ENCODE measurements at places on chromosomes 1 and 21. TPM values are rescaled to one million over a fixed set of nuclear protein-coding genes. Genes with fewer than 3 reads are reported as not detected.

DNA sequence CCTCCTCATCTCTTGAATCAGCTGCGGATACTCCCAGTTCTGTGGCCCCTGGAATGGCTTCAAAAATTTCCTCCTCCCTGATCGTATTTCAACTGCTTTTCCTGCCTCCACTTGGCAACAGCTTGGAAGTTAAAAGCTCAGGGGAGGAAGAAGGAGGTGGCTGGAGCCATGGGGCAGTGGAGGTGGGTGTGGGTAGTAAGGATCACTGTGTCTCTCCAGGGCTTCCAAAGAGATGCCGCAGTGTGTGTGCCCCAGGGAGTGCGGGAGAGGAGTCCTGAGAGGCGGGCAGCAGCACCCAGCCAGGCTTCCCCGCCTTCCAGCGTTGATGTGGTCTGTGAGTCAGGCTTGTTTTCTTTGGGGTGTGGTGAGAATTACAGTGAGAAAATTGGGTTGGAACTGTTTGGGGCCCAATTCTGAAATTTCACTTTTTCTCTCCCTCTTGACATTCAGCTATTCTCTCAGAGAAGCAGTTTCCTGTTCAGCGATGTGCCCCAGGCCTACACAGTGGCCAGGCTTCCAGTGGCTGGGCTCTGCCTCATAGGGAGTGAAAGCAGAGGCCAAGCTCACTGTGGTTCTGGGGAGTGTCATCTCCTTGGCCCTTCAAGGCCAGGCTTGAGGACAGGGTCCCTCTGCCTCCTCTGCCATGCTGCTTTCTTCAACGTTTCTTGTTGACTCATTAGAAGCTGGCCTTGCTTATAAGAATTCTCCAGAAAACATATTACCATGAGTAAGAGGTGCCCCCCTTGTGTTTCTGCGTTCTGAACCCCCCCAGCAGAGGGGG lies 69.0 kb downstream of the PGM1 start:
- no peak overlapping the region for H3K27ac ChIP-seq
- DNase-seq, result no peak
- H3K36me3 ChIP-seq, result no peaks in the 10 kb centered on the region
- H3K27me3 ChIP-seq, result no peaks in the 10 kb centered on the region
- no peak overlapping the region for H3K4me3 ChIP-seq
- H3K4me1 ChIP-seq, result no peaks in the 10 kb centered on the region

DNA sequence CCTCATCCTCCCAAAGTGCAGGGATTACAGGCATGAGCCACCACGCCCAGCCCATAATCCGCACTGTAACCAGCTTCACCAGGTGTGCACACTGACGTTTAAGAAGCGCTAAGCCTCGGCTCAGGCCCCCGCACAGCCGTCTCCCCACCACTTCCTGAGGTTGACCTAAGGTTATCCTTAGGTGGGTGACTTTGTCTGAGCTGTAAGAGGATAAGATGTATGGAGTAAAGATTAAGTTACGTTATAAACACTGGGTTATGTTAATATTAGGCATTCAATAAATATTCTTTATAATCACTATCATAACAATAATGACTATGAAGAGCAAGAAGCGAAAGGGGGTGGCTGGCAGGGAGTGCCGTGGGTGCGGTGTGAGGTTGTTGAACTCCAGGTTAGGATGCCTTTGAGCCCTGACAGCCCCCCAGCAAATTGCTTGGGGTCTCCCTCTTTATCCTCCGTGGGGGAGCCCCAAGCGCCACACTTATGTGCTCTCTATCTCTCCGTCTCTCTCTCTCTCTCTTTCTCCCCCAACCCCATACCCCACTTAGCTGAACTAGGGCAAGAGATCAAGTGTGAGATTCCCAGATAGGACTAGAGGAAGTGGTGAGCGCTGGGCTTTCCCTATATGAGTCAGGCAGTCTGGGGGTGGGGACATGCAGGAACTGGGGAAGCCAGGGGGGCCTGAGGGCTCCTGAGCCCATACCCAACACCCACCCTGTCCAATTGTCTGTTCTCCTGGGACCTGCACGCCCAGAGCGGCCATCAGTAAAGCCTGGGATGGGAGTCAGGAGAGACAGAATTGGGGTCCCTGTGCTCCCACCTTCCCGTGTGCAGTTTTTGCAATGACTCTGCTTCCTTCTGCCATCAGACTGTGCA lies 7.6 kb downstream of the EFHD2 start:
- no peaks in the 10 kb centered on the region for H3K36me3 ChIP-seq
- H3K27ac ChIP-seq, result no peak overlapping the region
- H3K4me3 ChIP-seq, result no peak overlapping the region
- no peaks in the 10 kb centered on the region for H3K27me3 ChIP-seq
- no peaks in the 10 kb centered on the region for H3K4me1 ChIP-seq
- no peak for DNase-seq

Gene AVPR1B
- total RNA-seq, result not detected

GRCh38 chr1:91630803-91631202 lies 130.2 kb downstream of the CDC7 start:
- no peaks in the 10 kb centered on the region for H3K27me3 ChIP-seq
- H3K36me3 ChIP-seq, result no peaks in the 10 kb centered on the region
- peaks cover 13% of the 10 kb centered on the region for H3K4me1 ChIP-seq
- H3K27ac ChIP-seq, result no peak overlapping the region
- DNase-seq, result no peak

DNA sequence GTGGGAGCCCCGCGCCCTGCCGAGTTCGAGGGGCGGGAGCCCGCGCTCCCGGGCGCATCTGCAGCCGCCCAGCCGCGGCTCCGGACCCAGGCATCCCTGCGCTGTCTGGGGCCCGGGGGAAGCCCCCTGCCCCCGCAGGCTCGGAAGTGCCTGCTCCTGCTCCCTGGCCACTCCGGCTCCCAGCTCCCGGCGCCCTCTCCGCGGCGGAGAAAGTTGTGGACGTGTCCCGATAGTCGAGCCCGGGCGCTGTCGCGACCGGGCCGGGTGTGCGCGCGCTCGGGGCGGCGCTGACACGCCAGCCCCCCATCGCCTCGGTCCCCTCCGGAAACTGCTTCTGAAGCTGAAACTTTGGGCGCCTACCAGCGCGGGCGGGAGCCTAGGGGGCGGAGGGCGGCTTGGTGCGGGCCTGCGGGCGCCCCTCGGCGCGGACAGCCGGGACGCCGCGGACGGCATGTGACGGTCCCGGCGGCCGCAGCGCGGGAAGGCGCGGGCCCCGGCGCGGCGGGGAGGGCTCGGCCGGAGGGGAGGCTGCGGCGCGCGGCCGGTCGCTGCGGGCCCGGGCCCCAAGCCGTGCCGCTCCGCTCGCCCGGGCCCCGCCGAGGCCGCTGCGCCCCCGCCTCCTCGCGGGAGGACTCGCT lies 515 bp downstream of the MAN1C1 start:
- peak; percentile 48 for DNase-seq
- peaks cover 16% of the 10 kb centered on the region for H3K27me3 ChIP-seq
- H3K4me1 ChIP-seq, result peaks cover 23% of the 10 kb centered on the region
- H3K36me3 ChIP-seq, result no peaks in the 10 kb centered on the region
- no peak overlapping the region for H3K27ac ChIP-seq
- H3K4me3 ChIP-seq, result peak overlapping the region; percentile 81

- no peaks in the 10 kb centered on the region for H3K36me3 ChIP-seq
- no peak overlapping the region for H3K4me3 ChIP-seq
- H3K27me3 ChIP-seq, result no peaks in the 10 kb centered on the region
- DNase-seq, result no peak
- no peaks in the 10 kb centered on the region for H3K4me1 ChIP-seq
Measured at GRCh38 chr1:220966881-220967611, 87.8 kb downstream of the HLX start.

Gene GBP6
- not detected for total RNA-seq

DNA sequence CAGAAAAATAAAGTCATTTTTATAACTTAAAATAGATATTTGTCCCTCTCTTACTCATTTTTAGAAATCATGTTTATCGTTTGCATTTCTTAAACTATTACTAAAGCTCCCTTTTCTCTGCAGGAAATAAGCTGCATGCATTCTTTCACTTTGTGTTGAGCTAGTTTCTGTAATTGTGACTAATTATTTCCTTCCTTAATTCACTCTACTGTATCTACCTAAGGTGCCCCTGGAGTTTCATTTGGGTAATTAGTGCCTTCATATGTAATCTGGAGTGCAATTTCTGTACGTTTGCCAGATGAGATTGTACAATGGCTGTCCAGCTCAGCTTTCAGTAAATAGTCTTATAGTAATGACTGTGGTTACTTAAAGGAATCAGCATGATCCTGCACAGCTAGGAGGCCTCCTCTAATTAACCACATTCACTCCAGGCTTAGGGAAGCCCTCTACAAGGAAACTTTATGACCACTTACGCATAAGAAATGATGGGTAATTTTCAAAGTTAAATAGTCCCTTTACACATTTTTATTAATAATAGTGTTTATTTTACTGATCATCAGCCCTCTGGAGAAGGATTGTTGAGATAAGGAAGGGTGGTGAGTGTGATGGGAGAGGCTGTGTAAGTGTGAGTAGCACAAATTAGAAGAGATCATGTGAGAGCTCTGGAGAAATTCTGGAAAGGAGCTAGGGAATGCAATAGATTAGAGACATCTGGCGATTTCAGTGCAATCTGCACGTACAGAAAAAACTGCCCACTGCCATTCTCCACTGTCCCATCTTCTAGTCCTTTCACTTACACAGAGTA lies 86.8 kb downstream of the LRRC8C start:
- no peaks in the 10 kb centered on the region for H3K4me1 ChIP-seq
- H3K4me3 ChIP-seq, result no peak overlapping the region
- no peaks in the 10 kb centered on the region for H3K27me3 ChIP-seq
- DNase-seq, result no peak
- H3K36me3 ChIP-seq, result no peaks in the 10 kb centered on the region

DNA sequence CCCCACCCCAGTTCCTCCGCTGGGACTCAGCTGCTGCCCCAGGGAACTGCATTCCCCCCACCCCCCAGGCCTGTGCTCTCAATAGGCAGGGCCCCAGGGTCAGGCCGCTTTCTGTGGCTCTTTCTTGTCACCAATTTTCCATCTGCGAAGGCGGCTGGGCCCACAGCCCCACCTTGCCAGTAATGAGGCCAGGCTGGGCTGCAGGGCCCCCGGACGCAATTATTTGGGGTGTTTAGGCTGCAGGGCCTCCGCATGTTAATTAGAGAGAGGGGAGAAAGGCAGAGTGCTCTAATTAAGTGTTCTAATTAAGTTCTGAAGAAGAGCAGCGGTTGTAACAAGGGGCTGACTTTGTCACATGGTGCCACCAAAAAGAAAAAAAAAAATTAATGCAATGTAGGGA lies 71.8 kb downstream of the EPHB2 start:
- peaks cover 3% of the 10 kb centered on the region for H3K4me1 ChIP-seq
- no peak overlapping the region for H3K27ac ChIP-seq
- no peaks in the 10 kb centered on the region for H3K36me3 ChIP-seq
- H3K27me3 ChIP-seq, result no peaks in the 10 kb centered on the region

DNA sequence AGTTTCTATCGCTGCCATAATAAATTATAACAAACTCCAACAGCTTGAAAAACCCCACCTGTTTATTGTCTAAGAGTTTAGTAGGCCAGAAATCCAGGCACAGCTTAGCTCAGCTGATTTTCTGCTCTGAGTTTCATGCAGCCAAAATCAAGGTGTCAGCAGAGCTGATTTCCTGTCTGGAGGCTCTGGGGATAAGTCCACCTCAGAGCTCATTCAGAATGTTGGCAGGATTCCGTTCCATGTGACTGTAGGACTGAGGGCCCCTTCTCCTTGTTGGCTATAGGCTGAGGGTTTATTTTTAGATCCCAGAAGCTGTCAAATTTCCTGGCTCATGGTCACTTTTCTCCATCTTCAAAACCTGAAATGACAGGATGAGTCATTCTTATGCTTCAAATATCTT lies 91.6 kb upstream of the CHODL start:
- H3K4me1 ChIP-seq, result peaks cover 12% of the 10 kb centered on the region
- H3K4me3 ChIP-seq, result no peak overlapping the region
- no peak overlapping the region for H3K27ac ChIP-seq
- H3K27me3 ChIP-seq, result no peaks in the 10 kb centered on the region
- DNase-seq, result no peak

- no peaks in the 10 kb centered on the region for H3K4me1 ChIP-seq
- DNase-seq, result no peak
- H3K27ac ChIP-seq, result no peak overlapping the region
- no peaks in the 10 kb centered on the region for H3K27me3 ChIP-seq
Measured at GRCh38 chr21:37658817-37659458, 257.3 kb downstream of the KCNJ6 start.

GRCh38 chr1:236853921-236854604 lies 59.0 kb downstream of the MTR start:
- no peak overlapping the region for H3K27ac ChIP-seq
- H3K4me1 ChIP-seq, result no peaks in the 10 kb centered on the region
- H3K4me3 ChIP-seq, result no peak overlapping the region
- H3K36me3 ChIP-seq, result no peaks in the 10 kb centered on the region
- DNase-seq, result no peak
- no peaks in the 10 kb centered on the region for H3K27me3 ChIP-seq

GRCh38 chr1:213136190-213136917 lies 85.3 kb downstream of the RPS6KC1 start:
- no peak for DNase-seq
- H3K27me3 ChIP-seq, result no peaks in the 10 kb centered on the region
- H3K36me3 ChIP-seq, result no peaks in the 10 kb centered on the region
- H3K27ac ChIP-seq, result no peak overlapping the region
- peaks cover 11% of the 10 kb centered on the region for H3K4me1 ChIP-seq

DNA sequence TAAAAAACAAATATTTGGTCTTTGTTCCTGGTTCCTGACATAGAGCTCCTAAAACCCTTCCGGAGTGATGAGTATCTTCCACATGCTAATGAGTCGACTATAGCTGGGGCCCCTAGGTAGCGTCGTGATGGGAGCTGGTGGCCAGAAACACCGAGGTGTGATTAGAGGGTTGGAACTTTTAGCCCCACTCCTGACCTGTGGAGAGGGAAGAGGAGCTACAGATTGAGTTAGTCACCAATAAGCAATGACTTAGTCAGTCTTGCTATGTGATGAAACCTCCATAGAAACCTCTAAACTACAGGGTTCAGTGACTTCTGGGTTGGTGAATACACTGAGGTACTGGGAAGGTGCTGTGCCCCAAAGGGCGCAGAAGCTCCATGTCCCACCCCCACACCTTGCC lies 30.1 kb upstream of the PLD5 start:
- no peaks in the 10 kb centered on the region for H3K36me3 ChIP-seq
- no peak for DNase-seq
- no peak overlapping the region for H3K27ac ChIP-seq
- H3K4me1 ChIP-seq, result no peaks in the 10 kb centered on the region
- no peaks in the 10 kb centered on the region for H3K27me3 ChIP-seq

- DNase-seq, result no peak
- H3K36me3 ChIP-seq, result peaks cover 70% of the 10 kb centered on the region
Measured at GRCh38 chr1:205158048-205158616, 36.4 kb upstream of the RBBP5 start.

- peaks cover 21% of the 10 kb centered on the region for H3K4me1 ChIP-seq
- peak overlapping the region; percentile 89 for H3K27ac ChIP-seq
- H3K27me3 ChIP-seq, result no peaks in the 10 kb centered on the region
- H3K36me3 ChIP-seq, result no peaks in the 10 kb centered on the region
- peak overlapping the region; percentile 4 for H3K4me3 ChIP-seq
- DNase-seq, result peak; percentile 83
Measured at GRCh38 chr1:77514921-77515776, 167.3 kb downstream of the ZZZ3 start.

Gene PIK3C2B
- total RNA-seq, result 17.4 TPM

GRCh38 chr1:64659478-64660138 lies 85.3 kb upstream of the RAVER2 start:
- H3K27me3 ChIP-seq, result no peaks in the 10 kb centered on the region
- DNase-seq, result no peak
- no peak overlapping the region for H3K4me3 ChIP-seq
- H3K27ac ChIP-seq, result no peak overlapping the region

Data from GM23338 (cell line).